ENCODE measurements at places on chromosomes 2 and 18.

GRCh38 chr18:45845410-45845809, 19.9 kb downstream of the SIGLEC15 start:
- DNase-seq: no peak

DNA sequence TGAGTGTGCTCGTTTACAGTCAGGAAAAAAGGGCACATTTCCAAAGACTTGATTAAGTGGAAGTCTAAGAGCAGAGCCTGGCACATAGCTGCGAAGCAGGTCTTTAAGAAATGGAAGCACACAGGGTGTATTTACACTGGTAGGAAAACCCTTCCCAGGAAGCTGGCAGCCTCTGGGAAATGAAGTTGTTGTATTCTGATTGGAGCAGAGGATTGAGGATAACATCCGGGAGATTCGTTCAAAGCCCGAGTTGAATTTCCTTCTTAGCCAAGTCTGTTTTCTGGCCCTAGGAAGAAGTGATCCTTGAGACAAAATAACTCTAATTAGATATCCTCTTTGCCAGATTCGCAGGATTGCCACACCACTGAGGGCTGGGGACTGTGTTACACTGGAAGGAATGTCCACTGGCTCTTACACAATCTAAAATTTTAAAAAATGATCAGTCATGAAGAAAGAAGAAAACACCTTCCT, 75.9 kb downstream of the ITGB1BP1 start:
- DNase-seq: no peak

- DNase-seq: peak; percentile 59
Measured at GRCh38 chr2:221572821-221573429, 821 bp upstream of the EPHA4 start.

DNA sequence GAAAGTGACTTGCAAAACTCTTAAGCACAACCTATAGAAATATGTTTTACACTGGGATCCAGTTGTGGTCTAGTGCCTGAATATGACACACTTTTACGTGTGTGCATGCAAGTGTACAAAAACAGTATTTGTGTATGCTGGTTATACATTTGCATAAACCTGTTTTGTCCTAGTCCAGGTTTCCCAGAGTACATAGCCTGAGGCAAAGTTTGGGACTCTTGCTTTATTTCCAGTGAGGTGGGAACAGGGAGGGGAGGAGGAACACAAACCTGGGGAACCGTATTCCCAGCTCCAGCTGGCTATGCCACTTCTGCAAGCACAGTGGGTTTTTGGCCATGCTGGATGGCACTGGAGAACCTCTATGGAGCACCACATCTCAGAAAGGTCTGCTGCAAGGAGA, 481.1 kb upstream of the HS6ST1 start:
- DNase-seq: no peak
